ENCODE measurements at places on chromosomes 6 and 20. TPM values are rescaled to one million over a fixed set of nuclear protein-coding genes. Genes with fewer than 3 reads are reported as not detected.
A peak's percentile ranks its signal among the peaks of the same experiment; 100 is the strongest.

GRCh38 chr20:59435518-59435917, 135.1 kb downstream of the EDN3 start:
- H3K27me3 ChIP-seq: peaks cover 98% of the 10 kb centered on the region
- peak; percentile 25 for DNase-seq
- no peak overlapping the region for H3K27ac ChIP-seq
- no peak overlapping the region for H3K4me3 ChIP-seq
- H3K36me3 ChIP-seq: no peaks in the 10 kb centered on the region
- no peaks in the 10 kb centered on the region for H3K4me1 ChIP-seq

DNA sequence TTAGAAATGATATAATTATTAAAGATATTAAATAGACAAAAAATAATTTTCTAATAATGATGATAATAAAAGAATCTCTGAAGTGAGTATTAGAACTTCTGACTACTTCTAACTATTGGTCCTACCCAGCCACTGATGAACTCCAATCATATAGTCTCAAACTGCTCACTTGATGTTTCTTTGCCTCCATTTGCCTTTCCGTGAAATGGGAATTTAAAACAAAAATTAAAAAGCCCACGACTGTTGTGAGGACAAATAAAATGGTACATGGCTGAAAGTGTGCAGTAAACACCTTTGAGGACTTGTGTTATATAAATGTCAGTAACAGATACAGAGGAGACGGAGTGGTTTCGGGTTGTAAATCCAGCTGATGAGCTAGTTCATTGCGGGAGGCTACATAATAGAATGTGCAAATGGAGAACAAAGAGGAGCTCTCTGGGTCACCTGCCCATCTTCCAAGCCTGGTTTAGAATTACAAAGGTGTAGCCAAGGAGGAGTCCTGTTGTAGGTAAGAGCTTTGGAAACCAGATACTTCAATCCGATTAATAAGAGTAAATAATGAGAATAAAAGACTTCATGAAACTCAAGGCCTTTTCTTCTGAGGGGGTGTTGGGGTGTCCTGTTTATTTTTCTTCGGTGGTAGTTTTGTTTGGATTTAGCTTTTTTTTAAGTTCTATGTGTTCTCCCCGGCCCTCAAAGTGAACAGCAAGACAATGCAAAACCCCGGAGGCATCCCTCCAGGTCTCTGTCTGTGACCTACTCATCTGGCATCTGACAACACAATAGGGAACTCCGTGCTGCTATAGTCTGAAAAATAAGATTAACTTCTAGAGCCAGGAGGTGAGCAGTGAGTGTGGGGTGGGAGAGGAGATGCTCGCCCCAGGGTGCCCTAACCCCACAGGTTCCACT, 4.4 kb upstream of the PXDC1 start:
- H3K36me3 ChIP-seq: no peaks in the 10 kb centered on the region
- H3K4me3 ChIP-seq: no peak overlapping the region
- no peak overlapping the region for H3K27ac ChIP-seq
- no peaks in the 10 kb centered on the region for H3K27me3 ChIP-seq
- H3K4me1 ChIP-seq: no peaks in the 10 kb centered on the region
- DNase-seq: no peak

DNA sequence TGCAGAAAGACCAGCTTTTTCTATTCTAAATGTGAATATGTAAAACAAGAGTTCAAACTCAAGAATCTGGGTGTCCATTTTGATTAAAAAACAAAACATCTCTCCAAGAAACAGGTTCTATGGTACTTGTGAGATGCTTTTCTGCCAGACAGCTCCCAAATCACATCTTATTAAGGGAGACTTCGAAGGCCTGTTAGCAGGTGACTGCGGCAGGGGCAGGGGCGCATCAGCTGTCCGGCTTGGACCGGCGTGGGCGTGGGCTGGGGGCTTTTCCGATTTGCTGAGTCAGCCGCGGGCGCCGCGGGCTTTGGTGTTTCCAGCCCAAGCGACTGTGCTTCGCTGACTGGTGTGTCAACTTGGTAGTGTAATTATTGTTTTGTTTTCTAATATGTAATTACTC, 32.6 kb downstream of the TFAP2A start:
- no peak overlapping the region for H3K27ac ChIP-seq
- no peaks in the 10 kb centered on the region for H3K36me3 ChIP-seq
- H3K27me3 ChIP-seq: no peaks in the 10 kb centered on the region
- no peak for DNase-seq

DNA sequence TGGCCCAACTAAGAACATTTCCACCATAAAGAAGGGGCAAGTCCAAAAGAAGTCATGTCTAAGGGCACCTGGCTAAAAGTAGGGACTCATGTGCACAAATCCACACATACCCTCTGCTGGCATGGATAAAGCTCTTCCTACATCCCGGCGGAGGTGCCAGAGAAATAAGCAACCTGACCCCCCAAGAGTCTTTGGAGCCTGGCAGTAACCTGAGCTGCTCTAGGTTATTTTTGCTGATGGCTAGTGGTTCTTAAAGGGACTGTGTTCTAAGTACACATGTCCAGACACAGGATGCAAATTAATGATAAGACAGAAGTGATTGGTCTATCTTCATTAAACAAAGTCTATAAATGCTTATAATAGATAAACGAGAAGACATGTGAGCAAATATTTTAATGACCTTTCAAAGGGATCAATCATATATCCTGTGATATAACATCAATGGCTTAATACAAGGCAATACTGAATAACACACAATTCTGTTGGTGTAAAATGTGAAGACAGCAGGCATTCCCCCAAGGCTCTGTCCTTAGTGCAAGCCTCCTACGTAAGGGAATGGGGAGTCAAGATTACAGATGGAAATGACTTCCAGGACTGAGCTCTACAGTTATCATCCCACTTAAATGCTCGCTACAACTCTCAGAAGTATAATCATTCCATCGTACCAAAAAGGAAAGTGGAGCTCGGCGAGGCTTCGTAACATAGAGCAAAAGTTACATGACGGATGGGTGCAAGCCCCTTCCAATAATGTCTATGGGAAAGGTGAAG, 52.5 kb downstream of the HIVEP2 start:
- no peaks in the 10 kb centered on the region for H3K36me3 ChIP-seq
- no peak overlapping the region for H3K27ac ChIP-seq
- peaks cover 35% of the 10 kb centered on the region for H3K4me1 ChIP-seq
- DNase-seq: no peak
- no peaks in the 10 kb centered on the region for H3K27me3 ChIP-seq

DNA sequence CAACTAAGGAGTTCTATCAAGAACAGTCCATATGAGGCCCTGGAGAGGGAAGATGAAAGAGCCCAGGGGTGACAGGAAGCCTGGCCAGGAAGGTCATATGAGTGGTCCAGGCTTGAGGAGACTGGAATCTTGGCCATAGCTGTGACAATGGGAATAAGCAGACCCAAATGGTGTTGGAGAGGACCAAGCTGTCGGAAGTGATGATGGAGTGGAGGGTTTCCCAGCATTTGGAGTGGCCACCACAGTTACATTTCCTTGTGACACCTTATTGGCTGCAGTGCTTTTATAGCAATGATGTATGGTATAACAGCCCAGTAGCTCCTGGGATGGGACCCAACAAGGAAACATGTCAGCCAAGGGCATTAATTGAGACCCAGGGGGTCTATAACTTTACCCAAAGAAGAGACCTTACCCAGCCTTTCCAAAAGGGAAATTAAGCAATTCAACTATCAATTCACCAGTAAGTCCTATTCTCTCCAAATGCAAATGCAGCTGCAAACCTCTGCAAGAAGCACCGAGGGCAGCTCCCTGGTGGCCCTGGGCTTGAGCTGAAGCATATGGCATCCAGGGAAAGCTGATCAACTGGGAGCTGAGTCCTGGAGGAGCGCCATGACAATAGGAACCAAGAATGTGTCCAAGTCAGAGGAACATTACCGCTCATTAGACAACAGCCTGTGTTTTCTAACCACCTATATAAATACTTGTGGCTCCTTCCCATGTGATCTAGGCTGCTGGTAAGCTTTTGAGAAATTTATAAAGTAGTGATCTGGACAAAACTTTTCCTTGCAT, 219.4 kb downstream of the SOD2 start:
- H3K4me3 ChIP-seq: no peak overlapping the region
- H3K27ac ChIP-seq: no peak overlapping the region
- H3K36me3 ChIP-seq: no peaks in the 10 kb centered on the region
- no peaks in the 10 kb centered on the region for H3K4me1 ChIP-seq
- no peak for DNase-seq

- no peak for DNase-seq
- no peak overlapping the region for H3K4me3 ChIP-seq
- H3K4me1 ChIP-seq: peaks cover 11% of the 10 kb centered on the region
These were observed 136.0 kb upstream of the PRND start for GRCh38 chr20:4585758-4586157.

NANP gene
- 7.5 TPM for total RNA-seq
